ENCODE measurements at places on chromosomes 3 and 15.

GRCh38 chr15:87744815-87745214 is 511.7 kb downstream of the NTRK3 start:
- no peak for ATAC-seq

GRCh38 chr3:188954590-188955208 is 217.1 kb upstream of the TPRG1 start:
- ATAC-seq = peak; percentile 80

- no peak for ATAC-seq
These were observed 29.6 kb downstream of the CALML4 start for GRCh38 chr15:68175526-68175925.

GRCh38 chr3:197424266-197424665 is 125.9 kb upstream of the DLG1 start:
- no peak for ATAC-seq

GRCh38 chr15:36401586-36401966 is 177.8 kb upstream of the CDIN1 start:
- no peak for ATAC-seq
